AG09309 (cell line): ENCODE measurements at places on chromosomes 7 and 10.

DNA sequence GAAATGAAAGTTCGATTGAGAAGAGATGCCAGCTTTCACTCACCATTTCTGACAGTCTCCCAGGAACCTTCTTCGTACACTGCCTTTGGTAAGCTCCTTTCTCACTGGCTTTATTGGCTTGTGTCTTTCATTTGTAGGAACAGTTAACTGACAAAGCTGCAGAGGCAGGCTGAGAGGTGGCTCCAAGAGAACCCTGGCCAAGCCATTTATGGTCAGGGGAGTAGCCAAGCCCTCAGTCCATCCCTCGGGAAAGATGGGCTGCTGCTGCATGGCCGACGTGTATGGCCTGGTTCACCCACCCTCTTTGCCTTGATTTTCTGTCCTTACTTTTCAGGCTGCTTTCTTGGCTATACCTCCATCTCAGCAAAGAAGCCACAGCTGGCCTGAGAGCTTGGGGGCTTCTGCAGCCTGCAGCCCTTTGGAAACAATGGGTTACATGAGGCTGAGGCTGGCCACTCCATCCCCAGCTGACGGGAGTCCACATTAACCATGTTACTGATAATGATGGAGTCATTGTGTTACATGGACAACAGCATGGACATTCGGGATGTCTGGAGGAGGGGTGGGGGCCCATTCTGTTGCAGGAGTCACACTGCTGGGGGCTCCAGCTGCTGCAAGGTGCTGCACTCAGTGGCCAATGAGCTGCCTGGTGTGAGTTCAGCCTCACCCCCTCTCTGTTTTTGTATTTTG lies at the start of gene OPALIN:
Gene OPALIN (minus strand): TSS at position 152 of the 690 bp plus-strand sequence. CDS start 106 bp downstream, at position 46.
- DNase-seq = no peak

- no peak for DNase-seq
Measured at GRCh38 chr7:143049362-143049761, 2.8 kb upstream of the OR6V1 start.

DNA sequence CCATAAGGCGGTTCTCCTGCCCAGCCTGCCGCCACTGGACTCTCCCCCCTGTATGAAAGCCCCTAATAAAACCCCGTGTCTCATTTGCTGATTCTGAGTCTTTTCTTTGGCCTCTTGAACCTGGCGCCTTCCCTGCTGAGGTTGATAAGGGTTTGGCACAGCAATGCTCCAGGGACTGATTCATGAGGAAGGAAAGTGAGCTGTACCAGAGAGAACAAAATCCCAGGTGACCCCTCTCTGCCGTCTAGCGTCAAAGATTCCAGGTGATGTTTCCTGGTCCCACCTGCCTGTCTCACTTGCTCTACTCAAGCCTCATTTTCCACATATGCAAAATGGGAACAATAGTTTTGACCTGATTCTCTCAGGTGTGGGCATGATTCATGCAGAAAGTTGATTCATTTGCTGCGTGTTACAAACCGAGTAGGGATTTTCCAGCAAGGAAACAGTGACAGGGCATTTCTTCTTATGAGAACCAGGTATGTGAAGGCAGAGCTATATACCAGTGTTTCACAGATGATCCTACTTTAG lies 730.6 kb upstream of the IGFBP3 start:
- DNase-seq = no peak

DNA sequence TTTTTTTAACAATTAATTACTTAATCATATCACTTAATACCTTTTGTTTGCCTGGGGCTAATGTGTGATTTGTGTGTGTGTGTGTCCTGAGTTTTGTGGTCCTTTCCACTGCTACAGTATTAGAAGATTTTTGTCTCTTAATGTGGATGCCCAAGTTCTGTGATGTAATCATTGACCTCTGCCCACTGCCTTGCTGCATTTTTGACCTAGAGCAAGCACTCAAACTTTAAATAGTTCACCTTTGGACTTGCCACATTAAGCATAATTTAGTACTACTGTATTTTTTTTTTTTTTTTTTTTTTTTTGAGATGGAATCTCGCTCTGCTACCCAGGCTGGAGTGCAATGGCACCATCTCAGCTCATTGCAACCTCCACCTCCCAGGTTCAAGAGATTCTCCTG lies 52.7 kb downstream of the VCL start:
- DNase-seq = no peak

GRCh38 chr10:132419538-132420468 lies 22.8 kb downstream of the PWWP2B start:
- DNase-seq = no peak

DNA sequence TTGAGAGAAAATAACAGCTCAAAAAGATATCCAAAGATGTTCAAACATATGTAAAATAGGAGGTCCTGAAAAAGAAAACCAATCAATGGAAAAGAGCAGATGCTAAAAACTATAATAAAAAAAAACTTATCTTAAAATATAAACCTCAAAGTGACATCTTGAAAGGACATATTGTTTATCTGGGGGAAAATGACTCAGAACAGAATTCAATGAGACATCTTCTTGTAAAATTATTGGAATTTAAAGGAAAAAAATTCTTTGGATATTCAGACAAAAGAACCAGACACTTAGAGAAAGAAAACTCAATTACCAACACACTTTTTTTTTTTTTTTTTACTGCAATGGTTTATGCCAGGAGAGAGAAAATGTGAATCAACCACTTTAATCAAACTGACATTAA lies 58.9 kb downstream of the NAMPT start:
- no peak for DNase-seq

DNA sequence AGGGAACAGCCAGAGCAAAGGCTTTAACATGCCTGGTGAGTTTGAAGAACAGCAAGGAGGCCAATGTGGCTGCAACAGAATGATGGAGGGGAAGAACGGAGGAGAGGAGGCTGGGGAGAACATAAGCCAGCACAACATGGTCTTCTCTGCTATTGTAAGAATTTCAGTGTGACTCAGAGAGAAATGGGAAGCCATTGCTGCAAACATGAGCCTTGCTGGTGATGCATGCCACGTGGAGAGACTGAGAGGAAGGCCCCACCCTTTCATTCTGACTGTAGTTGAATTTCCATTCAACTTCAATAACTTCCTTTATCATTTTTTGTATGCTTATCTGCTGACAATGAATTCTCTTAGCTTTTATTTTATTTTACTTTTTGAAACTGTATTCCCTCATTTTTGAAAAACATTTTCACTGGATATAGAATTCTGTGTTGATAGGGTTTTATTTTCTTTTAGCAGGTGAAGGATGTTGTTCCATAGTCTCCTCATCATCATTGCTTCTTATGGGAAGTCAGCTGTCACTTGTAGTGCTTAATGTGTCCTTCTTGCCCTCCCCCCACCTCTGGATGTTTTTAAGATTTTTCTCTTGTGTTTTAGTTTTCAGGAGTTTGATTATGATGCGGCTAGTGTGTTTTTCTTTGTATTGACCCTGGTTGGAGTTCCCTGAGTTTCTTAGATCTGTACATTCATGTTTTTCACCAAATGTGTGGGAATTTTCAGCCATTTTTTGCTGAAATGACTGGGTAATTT lies 46.4 kb upstream of the LEP start:
- no peak for DNase-seq

- DNase-seq = no peak
Measured at GRCh38 chr7:132655131-132655727, 79.0 kb upstream of the PLXNA4 start.

GRCh38 chr10:103548581-103549348 lies 55.3 kb downstream of the NEURL1 start:
- no peak for DNase-seq

- DNase-seq = no peak
Measured at GRCh38 chr7:70997261-70997660, 134.7 kb upstream of the GALNT17 start.

DNA sequence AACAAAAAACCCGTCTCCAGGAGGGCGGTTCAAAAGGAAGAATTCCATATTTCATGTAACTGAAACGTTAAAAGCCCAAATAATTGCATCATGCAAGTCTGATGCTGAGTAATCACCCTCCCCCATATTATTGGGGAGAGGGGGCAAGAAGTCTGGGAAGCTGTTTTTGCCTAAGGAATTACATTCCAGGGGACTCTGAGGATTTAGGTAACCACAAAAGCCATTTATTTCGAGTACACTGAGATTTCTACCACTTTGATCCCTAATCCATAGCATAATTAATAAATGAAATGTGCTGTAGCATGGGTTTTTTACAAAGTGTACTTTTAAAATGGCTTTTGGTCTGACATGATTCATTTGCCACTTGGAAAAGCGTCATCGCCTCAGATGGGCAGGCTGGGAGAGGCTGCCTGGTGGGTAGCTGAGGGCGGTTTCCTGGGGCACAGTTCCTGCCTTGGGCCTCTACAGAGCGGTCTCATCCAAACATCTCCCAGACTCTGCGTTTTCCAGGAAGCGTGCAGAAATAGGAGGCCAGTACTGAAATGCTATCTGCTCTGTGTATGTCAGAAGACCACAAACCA lies 106.5 kb downstream of the TCF7L2 start:
- DNase-seq = peak; percentile 77

- DNase-seq = no peak
Measured at GRCh38 chr10:30775779-30776591, 146.4 kb upstream of the LYZL2 start.

GRCh38 chr7:2012981-2013380 lies 219.8 kb downstream of the MAD1L1 start:
- DNase-seq = no peak

DNA sequence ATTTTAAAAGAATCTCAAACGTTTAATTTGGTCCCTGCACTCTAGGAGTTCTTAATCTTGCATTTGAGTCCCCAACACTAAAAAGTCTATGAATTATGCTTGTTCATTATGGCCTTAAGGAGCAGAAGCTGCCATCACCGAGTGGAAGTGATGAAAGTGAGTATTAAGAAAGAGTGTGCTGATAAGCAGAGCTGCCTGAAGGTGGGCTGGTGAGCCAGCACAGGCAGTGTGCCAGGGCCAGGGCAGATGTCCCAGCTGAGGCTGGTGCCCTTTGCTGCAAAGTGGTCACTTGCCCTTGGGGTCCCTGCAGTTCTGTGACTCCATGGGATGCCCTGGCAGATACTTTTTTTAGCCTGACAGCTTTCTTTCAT lies 72.9 kb upstream of the LOXL4 start:
- DNase-seq = no peak
